NCI-H2171 (cell line): ENCODE measurements at places on chromosomes 11 and 22.

- DNase-seq = no peak
These were observed 10.0 kb upstream of the MMP1 start for GRCh38 chr11:102807921-102808320.

DNA sequence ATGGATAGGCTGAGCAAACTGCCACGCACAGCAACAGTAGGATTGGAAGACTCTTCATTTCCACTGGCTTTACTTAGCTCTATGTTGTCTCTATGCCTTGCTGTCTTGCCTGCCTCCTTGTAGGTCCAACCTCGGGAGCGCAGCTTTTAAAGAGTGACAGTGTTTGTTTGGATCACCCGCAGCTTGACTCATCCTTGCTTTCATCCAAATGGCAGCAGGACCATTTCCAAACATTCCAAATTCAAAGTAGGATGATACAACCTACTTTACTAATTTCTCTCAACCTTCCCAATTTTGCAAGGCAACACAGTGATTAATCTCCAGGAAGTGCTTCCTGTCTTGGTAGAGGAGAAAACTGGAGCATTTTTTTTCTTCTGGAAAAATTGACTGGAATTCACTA lies at the start of gene MMP3:
MMP3 (minus strand) TSS at position 121 of the 400 bp plus-strand sequence; CDS start at position 58, 63 bp downstream.
- no peak for DNase-seq

GRCh38 chr11:120828847-120829246 lies 195.1 kb upstream of the TBCEL start:
- DNase-seq = no peak

DNA sequence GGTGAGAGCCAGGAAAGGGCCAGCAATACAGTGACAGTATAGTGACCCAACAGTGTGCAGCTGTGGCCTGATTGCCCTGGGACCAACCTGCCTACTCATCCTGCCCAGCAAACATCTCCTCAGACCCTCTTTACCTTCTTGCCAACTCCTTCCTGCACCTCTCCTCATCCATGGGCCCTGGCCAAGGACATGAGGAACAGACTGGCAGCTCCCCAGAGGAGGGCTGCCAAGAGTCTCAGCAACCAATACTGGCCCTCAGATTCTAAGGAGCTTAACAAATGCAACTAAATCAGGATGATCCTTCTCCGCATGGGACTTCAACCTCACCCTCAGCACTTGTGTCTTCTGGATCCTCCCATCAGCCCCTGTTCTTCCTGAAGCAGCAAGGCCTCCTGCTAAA lies 77.0 kb downstream of the RPL27A start:
- no peak for DNase-seq

DNA sequence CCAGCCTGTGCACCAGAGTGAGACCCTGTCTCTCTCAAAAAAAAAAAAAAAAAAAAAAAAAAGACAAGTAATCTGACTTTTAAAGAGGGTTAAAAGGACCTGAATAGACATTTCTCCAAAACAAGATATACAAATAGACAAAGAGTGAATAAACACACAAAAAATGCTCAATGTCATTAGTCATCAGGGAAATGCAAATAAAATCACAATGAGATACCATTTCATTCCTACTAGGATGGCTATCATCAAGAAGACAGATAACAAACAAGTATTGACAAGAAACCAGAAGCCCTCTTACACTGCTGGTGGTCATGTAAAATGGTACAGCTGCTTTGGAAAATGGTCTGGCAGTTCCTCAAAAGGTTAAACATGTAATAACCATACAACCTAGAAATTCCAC lies 4.1 kb downstream of the RIC3 start:
- no peak for DNase-seq

GRCh38 chr11:59187035-59187434 lies 15.1 kb downstream of the DTX4 start:
- no peak for DNase-seq

GRCh38 chr11:113242767-113243397 lies 71.5 kb upstream of the TTC12 start:
- DNase-seq = no peak
